Endothelial cell of coronary artery (primary cell): ENCODE measurements at places on chromosomes 16 and 17. TPM values are rescaled to one million over a fixed set of nuclear protein-coding genes. Genes with fewer than 3 reads are reported as not detected.

The KRTAP9-2 gene
- not detected in 2 replicates for total RNA-seq

The CCL7 gene
- not detected in 2 replicates for total RNA-seq

The TPPP3 gene
- 0.18 and 0.28 TPM in 2 replicates for total RNA-seq

The CLEC18B gene
- total RNA-seq, result 0.18 and 0.28 TPM in 2 replicates

The MAF gene
- total RNA-seq, result under 0.01 and 0.19 TPM in 2 replicates

The SLC35G6 gene
- not detected in 2 replicates for total RNA-seq

The TBKBP1 gene
- 10.5 and 16.9 TPM in 2 replicates for total RNA-seq

The METTL23 gene
- total RNA-seq, result 13.6 and 14.8 TPM in 2 replicates

The CCL8 gene
- total RNA-seq, result not detected in 2 replicates

The CCL4L2 gene
- total RNA-seq, result not detected in 2 replicates

The KCNJ12 gene
- total RNA-seq, result 1.2 and 2.3 TPM in 2 replicates

The KRT38 gene
- not detected in 2 replicates for total RNA-seq

The TNFSF13 gene
- total RNA-seq, result 0.66 and 0.90 TPM in 2 replicates

The DNAH3 gene
- total RNA-seq, result under 0.01 TPM in 1 of 2 replicates, not detected in the other

The MSLN gene
- total RNA-seq, result not detected in 2 replicates

The MSI2 gene
- total RNA-seq, result 18.5 and 29.9 TPM in 2 replicates

The PMP22 gene
- 23.0 and 24.8 TPM in 2 replicates for total RNA-seq

The ACSM2A gene
- total RNA-seq, result not detected in 2 replicates

The MYH13 gene
- not detected in 2 replicates for total RNA-seq
